Stimulated activated CD8-positive, alpha-beta memory T cell treated with anti-CD3 and anti-CD28 coated beads, Interleukin-2, amount 100 ng/mL, for 1 hour (primary cell): ENCODE measurements at places on chromosomes 6 and 20.

GRCh38 chr20:47278907-47279348 is 77.6 kb downstream of the ZMYND8 start:
- DNase-seq: no peak

DNA sequence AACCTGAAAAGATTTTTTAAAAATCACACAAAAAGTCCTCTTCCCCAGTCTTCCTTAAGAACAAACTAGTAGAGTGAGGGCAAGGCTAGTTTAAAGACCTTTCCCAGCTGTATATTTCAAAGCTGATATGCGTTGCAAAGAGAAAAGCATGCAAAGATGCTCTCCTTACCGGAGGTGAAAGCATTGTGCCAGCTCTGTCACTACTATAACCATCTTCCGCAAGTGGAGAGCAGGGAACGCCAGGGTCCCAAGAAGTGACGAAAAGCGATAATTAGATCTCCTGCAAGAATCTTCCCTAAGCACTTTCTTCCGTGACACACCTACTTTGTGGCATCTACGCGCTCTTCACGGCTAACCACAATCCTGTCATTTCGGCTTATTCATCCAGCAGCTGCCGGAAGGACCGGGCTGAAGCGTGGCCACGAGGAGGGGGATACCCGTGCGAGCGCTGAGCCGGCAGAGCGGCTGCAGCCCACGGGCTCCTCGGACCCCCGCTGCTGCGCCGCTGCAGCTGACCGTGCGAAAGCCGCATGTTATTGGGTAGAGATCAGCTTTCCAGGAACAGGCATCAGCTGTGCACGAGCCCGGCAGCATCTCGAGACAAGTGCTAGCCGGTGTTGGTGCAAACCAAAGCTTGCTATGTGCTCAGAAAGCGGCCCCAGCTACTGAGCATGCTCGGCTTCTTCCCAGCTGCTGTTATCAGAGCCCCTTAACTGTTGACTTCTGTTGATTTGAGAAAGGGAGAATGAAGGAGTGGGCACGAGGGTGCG is 57.2 kb upstream of the ARHGAP18 start:
- DNase-seq: no peak

DNA sequence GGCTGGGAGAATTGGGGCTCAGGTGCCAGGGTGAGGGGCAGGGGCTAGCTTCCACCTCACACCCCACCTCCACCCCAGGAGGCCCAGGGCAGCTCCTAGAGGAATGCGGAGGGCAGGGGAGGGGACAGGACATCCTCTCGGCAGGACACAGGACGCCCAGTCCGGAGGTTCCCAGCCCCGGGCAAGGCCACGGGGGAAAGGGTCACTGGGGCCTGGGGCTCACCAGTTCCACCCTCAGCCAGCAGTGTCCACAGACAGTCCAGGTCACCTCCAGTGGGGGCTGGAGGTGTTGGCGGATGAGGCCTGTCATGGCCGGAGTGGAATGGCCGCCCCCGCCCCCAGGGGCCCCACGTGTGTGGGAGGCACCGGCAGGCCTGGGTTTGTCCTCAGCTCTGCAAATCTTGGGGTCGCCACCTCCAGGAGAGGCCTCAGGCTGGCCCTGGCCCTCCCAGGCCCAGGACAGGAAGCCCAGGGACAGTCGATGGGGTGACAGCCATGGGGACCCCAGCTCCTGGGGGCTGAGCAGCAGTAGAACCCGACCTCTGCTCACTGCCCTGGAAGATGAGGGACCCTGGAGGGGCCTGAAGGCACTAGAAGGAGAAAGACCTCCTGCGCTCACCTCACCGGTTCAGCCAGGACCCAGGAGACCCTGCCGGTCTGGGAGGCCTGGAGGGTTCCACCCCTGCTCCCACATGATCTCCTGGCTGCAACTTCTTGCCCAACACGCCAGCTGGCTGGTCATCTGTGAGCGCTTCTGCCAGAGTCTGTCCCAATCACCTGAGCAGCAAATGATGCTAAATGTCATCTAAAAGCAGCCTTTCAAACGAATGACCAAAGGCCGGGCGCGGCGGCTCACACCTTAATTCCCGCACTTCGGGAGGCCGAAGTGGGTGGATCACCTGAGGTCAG is 13.0 kb upstream of the ABHD16B start:
- no peak for DNase-seq

GRCh38 chr6:3768502-3768901 is 17.0 kb upstream of the PXDC1 start:
- no peak for DNase-seq

- no peak for DNase-seq
Measured at GRCh38 chr20:51368461-51369211, 173.9 kb downstream of the NFATC2 start.

DNA sequence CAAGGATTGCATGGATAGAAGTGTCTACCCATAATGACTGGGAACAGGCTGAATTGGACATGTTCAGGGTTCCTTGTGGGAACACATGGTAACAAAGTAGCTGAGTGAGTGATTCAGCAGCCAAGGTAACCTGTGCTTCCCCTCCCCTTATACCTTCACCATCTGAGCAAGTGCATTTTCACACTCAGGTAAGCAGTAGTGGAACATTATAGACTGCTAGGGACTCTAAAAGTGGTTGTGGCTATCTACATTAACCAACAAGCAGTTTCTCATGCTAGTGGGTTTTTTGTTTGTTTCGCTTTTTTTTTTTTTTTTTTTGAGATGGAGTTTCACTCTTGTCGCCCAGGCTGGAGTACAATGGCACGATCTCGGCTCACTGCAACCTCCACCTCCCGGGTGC is 41.4 kb downstream of the KIZ start:
- DNase-seq: no peak

DNA sequence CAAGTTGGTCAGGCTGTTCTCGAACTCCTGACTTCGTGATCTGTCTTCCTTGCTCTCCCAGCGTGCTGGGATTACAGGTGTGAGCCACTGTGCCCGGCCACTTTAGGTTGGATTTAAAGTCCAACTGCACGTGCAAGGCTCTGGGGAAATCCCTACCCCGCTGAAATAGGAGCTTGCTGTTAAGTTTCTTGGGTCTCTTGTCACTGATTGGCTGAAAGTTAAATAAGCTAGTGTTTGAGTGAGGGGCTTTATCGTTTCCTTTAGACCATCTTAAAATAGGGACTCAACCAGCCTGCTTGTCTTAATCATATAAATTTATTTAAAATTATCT is 11.1 kb upstream of the SERINC1 start:
- DNase-seq: no peak

GRCh38 chr20:18057101-18057993 is at the start of gene OVOL2:
TSS of gene OVOL2 (minus strand) at chr20:18057916. CDS start at chr20:18057634, 282 bp downstream.
- no peak for DNase-seq

DNA sequence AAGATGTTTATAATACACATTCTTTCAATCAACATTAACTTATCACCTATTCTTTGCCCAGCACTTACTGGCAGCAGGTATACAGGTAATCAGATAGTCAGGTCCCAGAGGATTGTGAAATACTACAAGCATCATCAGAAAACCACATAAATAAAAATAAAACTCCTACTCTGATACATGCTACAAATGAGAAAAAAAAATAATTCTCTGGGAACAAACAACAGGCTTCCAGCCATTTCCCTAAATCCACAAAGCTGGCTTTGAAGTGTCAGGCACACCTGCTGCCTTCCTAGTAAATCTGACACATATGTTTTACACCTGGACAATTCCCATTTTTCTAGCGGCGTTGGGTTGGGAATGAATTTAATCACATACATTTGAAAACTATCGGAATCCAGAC is 384.5 kb upstream of the CDH4 start:
- DNase-seq: no peak

GRCh38 chr6:77880501-77880900 is 227.7 kb downstream of the MEI4 start:
- no peak for DNase-seq

DNA sequence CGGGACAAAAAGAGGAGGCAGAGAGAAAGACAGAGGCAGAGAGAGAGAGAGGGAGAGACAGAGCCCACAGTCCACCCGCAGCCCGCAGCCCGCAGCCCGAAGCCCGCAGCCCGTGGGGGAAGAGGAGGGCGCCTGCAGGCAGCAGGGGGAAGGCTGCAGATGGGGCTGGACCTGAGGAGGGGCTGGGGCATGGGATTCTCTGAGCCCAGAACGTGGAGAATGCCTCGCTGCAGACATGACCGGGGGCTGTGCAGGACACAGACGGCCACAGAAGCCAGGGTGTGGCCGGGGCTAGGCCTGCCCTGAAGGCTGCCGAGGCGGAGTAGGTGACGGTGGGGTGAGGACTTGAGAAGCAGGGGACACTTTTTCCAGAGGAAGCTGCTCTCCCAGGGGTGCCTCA is 6.5 kb upstream of the SLCO4A1 start:
- no peak for DNase-seq

DNA sequence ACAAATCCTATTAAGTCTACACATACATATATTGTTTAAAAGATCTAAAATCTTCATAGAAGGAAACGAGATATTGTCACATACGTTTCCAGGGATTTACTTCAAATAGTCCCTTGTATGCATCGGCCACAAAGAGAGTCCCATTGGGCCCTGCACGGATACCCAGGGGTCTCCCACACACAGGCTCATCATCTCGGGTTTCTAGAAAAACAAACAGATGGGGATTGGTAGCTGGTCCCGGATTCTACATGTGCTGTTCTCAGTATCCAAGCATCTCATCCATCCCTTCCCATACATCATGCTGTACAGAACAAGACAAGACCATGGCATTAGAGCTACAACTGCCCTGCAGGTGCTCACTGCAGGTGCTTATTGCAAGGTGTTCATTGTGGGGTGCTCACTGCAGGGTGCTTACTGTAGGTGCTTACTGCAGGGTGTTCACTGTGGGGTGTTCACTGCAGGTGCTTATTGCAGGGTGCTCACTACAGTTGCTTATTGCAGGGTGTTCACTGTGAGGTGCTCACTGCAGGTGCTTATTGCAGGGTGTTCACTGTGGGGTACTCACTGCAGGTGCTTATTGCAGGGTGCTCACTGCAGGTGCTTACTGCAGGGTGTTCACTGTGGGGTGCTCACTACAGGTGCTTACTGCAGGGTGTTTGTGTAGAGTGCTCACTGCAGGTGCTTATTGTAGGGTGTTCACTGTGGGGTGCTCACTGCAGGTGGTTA is 21.0 kb downstream of the APMAP start:
- DNase-seq: no peak

DNA sequence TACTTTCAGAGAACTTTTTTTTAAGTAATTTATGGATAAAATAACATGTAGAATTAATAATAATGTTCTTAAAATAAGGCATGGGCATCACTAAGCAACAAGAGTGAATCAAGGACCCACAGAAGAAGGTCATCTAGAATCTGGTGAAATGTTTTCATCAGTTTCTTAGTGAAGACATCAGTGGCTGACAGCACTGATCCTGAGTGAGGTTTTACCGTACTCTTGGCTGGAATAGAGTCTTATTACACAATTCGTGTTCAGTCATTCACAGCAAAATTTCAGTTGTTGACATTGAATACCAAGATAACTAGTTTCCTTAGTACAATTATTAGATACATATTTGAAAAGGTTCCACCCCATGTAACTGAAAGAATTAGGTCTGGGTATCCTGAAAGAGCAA is 140.4 kb downstream of the C6orf58 start:
- no peak for DNase-seq

DNA sequence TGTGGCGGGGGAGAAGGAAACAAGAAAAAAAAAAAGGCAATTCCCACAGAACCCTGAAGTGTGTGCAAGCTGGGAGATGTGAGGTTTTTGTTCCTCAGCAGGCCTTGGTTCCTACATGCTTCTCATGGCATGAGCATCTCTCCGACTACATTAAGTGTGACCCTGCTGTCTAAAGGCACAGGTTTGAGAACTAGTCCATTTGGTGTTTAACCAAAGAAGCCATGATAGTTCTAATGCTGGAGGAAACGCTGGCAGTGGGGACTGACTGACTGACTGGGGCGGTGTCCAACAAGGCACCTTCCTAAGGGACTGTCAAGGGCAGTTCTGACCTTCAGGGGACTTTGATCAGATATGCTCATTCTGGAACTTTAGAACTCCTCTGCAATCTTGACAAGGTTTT is 3.8 kb downstream of the TXNDC5 start:
- no peak for DNase-seq

DNA sequence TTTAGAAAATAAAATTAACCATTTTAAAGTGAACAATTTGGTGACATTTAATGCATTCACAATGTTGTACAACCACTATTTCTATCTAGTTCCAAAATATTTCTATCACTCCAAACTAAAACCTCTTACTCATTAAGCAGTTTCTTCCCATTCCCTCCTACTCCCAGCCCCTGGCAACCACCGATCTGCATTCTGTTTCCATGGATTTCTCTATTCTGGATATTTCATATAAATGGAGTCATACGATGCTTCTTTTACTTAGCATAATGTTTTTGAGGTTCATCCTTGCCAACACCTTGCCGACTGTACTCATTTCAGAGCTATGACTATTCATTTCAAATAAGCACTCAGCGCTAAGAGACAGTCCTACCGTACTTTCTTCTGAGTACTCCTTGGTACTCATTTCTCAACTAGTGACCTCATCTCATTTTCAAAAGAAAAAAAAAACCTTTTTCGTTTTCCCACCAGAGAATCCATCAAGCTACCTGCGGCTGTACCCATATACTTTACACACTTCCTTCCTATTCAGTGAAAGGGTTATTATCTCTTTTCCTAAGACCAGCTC is 259.2 kb downstream of the UTRN start:
- DNase-seq: no peak

DNA sequence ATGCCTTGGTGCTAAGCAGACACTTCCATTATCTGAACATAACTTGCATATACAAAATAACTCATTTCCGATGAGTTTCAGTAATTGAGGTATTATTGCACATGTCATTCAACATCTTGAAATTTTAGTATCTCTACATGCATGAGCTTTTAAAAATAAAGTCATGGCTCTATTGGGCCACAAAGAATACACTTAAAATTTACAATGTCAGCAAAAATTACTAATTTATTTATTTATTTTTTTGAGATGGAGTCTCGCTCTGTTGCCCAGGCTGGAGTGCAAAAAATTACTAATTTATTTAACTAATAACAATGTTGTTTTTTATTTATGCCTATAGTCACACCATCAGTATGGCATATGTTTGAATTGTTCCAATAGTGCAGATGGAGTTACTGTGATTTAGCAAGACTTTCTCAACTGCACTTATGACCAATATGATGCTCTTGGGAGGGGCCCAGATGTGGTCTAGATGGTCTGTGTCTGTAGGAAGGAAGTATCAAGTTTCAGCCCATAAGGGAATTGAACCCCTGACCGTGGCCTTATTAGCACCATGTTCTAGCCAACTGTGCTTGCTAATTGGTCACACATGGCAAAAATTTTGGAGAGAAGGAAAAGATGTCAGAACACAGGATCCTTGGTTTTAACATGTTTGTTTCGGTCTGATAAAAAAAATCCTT is 370.7 kb upstream of the TSHZ2 start:
- no peak for DNase-seq

DNA sequence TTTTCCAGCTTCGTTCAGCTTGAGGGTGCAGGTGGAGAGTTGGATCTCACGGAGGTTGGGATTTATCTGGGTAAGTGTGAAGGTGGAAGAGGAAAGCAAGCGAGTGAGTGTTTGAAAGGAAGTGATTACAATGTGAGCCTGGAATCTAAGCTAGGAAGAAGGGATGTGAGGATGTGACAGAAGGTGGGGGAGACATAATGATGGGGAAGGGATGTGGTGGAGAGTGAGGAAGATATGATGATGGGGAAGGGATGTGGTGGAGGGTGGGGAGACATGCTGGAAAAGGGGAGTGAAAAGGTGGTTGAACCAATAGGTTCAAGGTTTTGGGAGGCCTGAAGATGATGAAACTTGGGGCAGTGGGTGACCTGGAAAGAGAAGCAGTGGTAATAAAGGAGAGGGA is 23.2 kb downstream of the KIAA1755 start:
- DNase-seq: no peak

- no peak for DNase-seq
Measured at GRCh38 chr6:18326001-18326400, 61.1 kb upstream of the RNF144B start.

- no peak for DNase-seq
Measured at GRCh38 chr6:144284783-144285547, at the start of gene UTRN. TSS of gene UTRN (plus strand) at chr6:144285335. CDS start at chr6:144291829, 6,494 bp downstream.

- DNase-seq: no peak
Measured at GRCh38 chr6:7136859-7137334, 29.1 kb downstream of the RREB1 start.
